ENCODE measurements at places on chromosomes 3 and 15. TPM values are rescaled to one million over a fixed set of nuclear protein-coding genes. Genes with fewer than 3 reads are reported as not detected.

TIGIT gene
- not detected for polyA plus RNA-seq

GRCh38 chr3:139675327-139675726 lies 2.4 kb downstream of the NMNAT3 start:
- no peaks in the 10 kb centered on the region for H3K36me3 ChIP-seq
- H3K4me1 ChIP-seq: no peaks in the 10 kb centered on the region
- no peak overlapping the region for H3K4me3 ChIP-seq
- H3K27ac ChIP-seq: no peak overlapping the region
- no peak for DNase-seq

GRCh38 chr3:185489462-185489861 lies 9.4 kb downstream of the TMEM41A start:
- H3K4me3 ChIP-seq: no peak overlapping the region
- H3K4me1 ChIP-seq: no peaks in the 10 kb centered on the region
- DNase-seq: no peak
- peaks cover 23% of the 10 kb centered on the region for H3K36me3 ChIP-seq
- no peak overlapping the region for H3K27ac ChIP-seq
- H3K27me3 ChIP-seq: no peaks in the 10 kb centered on the region

DNA sequence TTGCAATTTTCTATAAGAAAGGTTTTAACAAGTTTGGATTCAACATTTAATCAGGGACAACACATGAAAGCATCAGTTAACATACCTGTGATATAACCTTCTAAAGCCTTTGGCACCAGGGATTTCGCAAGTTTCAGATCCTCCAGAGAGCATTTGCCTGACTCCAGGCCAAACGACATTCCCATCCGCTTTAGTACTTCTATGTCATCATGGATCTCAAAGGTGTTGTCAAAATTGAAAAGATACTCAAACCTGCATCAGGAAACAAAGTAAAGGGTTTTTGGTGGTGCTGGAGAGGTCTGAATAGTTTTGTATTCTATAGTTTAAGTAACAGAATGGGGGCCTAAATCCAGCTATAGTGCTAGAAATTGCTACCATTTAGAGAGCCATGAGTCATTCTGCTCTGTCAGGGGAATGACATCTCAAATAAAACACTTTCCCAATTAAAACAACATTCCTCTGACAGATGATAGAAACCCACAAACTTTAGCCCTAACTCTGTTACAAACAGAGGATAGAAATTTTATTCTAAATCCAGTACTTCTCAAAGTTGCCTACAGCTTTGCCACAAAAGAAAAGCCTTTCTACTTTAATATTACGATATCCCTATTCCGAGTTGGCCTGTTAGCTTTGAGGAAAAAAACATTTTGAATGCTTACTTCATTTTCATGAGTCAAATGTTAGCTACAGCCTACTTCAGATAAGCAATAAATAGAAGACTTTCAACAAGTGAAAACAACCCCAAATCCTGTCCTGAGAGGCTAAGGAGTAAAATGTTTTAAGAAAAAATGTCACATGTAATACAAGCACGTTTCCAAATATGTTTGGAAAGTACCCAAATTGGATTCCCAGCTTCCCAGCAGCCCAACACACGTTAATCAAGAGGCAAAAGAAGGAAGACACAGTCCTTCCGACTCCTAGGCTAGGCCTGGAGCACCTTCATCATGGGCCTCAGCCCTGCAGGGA lies 83.4 kb downstream of the ATP1B3 start:
- H3K36me3 ChIP-seq: no peaks in the 10 kb centered on the region
- no peak for DNase-seq
- no peaks in the 10 kb centered on the region for H3K4me1 ChIP-seq
- no peak overlapping the region for H3K4me3 ChIP-seq
- no peak overlapping the region for H3K27ac ChIP-seq
- H3K27me3 ChIP-seq: no peaks in the 10 kb centered on the region

ECE2 gene
- polyA plus RNA-seq: not detected

LIPH gene
- polyA plus RNA-seq: 3.2 TPM

DNA sequence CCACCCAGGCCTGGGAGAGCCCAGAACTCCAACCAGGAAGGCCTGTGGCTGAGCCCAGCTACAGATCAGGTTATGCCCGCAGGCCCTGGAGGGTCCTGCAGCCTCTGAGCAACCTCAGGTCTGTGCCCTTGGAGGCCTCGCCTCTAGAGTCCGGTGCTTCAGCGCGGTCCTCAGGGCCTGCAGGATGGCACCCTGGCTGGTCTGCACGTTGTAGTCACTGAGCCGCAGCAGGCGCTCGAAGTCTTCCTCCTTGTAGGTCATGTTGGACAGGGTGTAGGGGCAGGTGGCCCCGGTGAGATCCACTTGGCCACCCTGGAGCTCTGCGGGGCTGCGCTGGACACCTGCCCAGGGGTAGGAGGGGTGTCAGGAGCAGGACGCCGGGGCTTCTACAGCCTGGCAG lies 25.8 kb downstream of the PLA2G4D start:
- no peak for DNase-seq
- H3K4me1 ChIP-seq: no peaks in the 10 kb centered on the region
- H3K27ac ChIP-seq: no peak overlapping the region
- H3K4me3 ChIP-seq: no peak overlapping the region
- H3K36me3 ChIP-seq: no peaks in the 10 kb centered on the region

HGD gene
- 251 TPM for polyA plus RNA-seq

UPK1B gene
- 3.9 TPM for polyA plus RNA-seq

DNA sequence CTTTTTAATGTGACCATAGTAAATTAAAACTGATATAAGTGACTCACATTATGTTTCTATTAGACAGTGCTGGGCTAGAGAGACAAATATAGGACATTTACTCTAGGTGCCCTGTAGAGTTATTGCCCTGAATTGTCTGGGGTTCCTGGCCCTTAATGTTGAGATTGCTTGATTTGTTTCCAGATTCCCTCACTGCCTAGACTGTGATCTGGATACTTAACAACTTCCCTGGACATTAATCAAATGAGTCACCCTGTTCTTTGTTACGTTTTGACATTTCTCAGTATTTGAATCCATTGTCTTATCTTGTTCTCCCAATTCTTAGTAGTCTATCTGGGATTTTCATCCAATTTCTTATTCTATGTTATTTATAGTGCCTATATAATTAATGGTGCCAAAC lies 65.8 kb downstream of the DTWD1 start:
- no peaks in the 10 kb centered on the region for H3K36me3 ChIP-seq
- H3K27me3 ChIP-seq: no peaks in the 10 kb centered on the region
- H3K27ac ChIP-seq: no peak overlapping the region
- no peak overlapping the region for H3K4me3 ChIP-seq
- DNase-seq: no peak
- H3K4me1 ChIP-seq: no peaks in the 10 kb centered on the region

FAM107A gene
- polyA plus RNA-seq: 52.5 TPM

DNA sequence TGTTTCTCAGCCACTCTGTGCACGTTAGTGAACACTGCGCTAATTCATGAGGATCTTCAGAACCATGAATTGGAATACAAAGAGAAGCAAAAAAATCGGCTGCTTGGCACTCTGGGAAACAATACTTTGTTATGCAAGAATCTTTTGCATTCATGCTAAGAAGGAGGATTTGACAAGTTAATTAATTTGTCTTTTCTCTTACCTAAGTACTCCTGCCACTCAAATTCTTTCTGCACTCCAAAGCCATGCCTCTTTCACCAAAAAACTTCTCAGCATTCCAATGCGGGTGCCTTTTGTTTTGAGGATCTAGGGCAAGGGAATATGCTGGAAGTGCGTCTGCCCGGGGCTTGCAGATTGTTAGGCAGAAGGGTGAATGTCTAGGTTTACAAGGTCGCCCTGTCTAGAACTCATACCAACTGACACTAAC lies 11.3 kb upstream of the KAT2B start:
- no peaks in the 10 kb centered on the region for H3K4me1 ChIP-seq
- no peak overlapping the region for H3K27ac ChIP-seq
- no peak overlapping the region for H3K4me3 ChIP-seq
- H3K27me3 ChIP-seq: no peaks in the 10 kb centered on the region
- DNase-seq: no peak

DNA sequence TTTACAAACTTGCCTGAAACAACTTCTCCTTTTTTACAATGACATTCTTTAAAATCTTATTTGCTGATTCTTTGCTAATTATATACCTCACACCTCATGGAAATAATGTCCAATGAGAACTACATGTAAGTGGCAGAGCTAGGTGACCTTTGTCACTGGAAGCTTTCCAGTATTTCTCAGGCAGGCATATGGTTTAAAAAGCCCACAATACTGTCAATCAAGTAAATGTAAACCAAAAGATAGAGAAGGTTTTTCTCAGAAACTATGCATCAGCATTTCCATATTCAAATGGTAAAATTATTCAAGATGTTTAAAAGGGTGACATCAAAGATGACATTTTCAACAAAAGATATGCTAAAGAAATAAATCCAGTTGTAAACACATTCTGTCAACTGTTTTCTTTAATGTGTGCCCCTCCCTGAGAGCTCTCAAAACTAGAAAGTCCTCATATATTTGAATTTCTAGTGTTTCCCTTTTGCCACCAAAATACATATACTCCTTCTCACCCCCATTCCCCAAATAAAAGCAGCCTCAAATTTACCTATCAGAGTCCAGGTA lies 10.1 kb upstream of the STRIT1 start:
- H3K4me3 ChIP-seq: no peak overlapping the region
- DNase-seq: no peak
- H3K27ac ChIP-seq: no peak overlapping the region
- no peaks in the 10 kb centered on the region for H3K4me1 ChIP-seq
- H3K36me3 ChIP-seq: no peaks in the 10 kb centered on the region

DNA sequence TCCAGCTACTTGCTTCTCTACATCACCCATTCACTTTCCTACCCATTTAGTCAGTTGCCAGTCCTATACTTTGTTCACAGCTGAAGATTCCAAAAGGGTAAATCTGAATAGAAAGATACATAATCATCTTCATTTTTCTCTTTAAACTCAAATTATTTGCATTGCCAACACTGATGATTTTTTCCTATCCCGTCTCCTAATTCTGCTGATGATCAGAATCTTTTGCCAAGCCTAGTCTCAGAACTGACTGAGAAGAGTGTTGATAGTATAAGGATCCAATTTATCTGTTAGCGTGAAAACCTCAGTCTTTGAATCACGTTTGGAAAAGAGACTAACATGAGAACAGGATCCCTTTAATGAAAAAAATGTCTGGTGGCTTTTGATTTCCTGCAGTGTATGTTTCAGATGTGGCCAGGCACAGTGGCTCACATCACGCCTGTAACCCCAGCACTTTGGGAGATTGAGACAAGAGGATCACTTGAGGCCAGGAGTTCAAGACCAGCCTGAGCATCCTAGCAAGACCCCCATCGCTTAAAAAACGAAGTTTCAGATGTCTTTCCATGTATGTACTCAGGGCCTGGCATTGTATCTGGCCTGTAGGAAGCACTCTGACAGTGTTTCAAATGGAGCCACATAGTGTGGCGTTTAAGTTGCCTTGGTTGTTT lies 169.4 kb downstream of the KLHL25 start:
- no peaks in the 10 kb centered on the region for H3K36me3 ChIP-seq
- no peaks in the 10 kb centered on the region for H3K27me3 ChIP-seq

GCSAM gene
- not detected for polyA plus RNA-seq

DNA sequence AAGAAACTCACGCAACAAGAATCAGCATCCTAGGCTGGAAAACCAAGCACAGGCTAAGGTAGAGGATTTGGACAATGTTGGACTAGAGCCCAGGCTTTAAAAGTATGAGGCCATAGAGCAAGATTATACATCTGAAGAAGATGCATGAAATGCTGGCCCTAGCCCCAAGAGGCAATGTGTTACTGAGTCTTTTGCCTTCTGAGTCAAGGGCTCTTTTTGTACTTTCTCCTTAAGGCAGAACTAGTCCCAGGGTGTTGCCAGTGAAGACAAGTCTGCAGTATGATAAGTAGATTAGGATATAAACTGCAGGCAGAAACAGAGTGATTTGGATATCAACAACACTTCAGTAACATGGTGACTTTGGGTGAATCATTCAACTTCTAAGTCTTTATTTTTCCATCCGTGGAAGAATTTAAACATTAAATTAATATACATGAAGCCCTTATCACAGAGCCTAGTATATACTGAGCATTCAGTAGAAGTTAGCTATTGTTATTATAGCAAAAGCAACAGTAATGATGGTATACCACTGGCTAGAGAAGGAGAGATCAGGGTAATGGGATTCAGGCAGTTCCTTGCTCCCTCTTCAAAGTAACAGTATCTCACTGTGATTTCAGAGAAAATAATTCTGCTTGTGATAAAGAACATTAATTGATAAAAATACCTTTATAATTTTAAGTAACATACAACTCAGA lies 99.9 kb upstream of the MLF1 start:
- no peak overlapping the region for H3K4me3 ChIP-seq
- H3K36me3 ChIP-seq: no peaks in the 10 kb centered on the region
- no peaks in the 10 kb centered on the region for H3K27me3 ChIP-seq
- no peaks in the 10 kb centered on the region for H3K4me1 ChIP-seq

GPR171 gene
- polyA plus RNA-seq: 0.47 TPM

GRCh38 chr15:49815950-49816349 lies 195.1 kb downstream of the DTWD1 start:
- H3K36me3 ChIP-seq: no peaks in the 10 kb centered on the region
- H3K4me1 ChIP-seq: no peaks in the 10 kb centered on the region
- no peaks in the 10 kb centered on the region for H3K27me3 ChIP-seq
- no peak for DNase-seq
- H3K27ac ChIP-seq: no peak overlapping the region

- H3K36me3 ChIP-seq: no peaks in the 10 kb centered on the region
- no peak overlapping the region for H3K27ac ChIP-seq
- no peaks in the 10 kb centered on the region for H3K4me1 ChIP-seq
- H3K27me3 ChIP-seq: no peaks in the 10 kb centered on the region
Observed at GRCh38 chr3:151319628-151320027, 3.0 kb upstream of the GPR87 start.

DNA sequence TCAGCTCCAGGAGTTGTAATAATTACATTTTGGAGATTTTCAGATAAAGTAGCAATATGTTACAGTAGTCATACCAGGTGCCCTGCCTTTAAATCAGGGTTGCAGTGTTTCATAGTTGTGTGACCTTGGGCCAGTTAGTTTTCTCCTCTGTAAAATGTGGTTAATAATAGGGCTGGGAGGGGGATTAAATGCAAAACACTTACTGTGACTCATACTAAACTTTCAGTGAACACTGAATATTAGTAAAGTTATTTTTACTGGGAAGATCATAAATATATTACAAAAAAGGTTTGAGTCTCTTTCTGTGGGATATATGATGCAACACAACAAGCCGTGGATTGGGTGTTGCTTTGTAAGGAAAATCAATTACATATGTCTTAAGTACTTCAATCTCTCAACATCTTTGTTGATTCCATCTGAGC lies 1.1 kb upstream of the EBLN2 start:
- no peak overlapping the region for H3K27ac ChIP-seq
- DNase-seq: no peak
- no peaks in the 10 kb centered on the region for H3K27me3 ChIP-seq

BFSP2 gene
- 0.86 TPM for polyA plus RNA-seq

GPR87 gene
- polyA plus RNA-seq: not detected

All from kidney (tissue), 22 donors.